ENCODE measurements at places on chromosomes 12 and 14. TPM values are rescaled to one million over a fixed set of nuclear protein-coding genes. Genes with fewer than 3 reads are reported as not detected.

- H3K36me3 ChIP-seq, result no peaks in the 10 kb centered on the region
- no peaks in the 10 kb centered on the region for H3K27me3 ChIP-seq
- DNase-seq, result no peak
- H3K4me3 ChIP-seq, result no peak overlapping the region
These were observed 54.9 kb downstream of the HECTD4 start for GRCh38 chr12:112327209-112327938.

GRCh38 chr12:111445726-111446581, 40.2 kb downstream of the SH2B3 start:
- no peaks in the 10 kb centered on the region for H3K27me3 ChIP-seq
- H3K4me3 ChIP-seq, result no peak overlapping the region
- H3K27ac ChIP-seq, result peak overlapping the region; percentile 50
- no peaks in the 10 kb centered on the region for H3K36me3 ChIP-seq
- peak; percentile 78 for DNase-seq
- peaks cover 23% of the 10 kb centered on the region for H3K4me1 ChIP-seq

GRCh38 chr12:52704464-52704863, 1.1 kb upstream of the KRT77 start:
- no peaks in the 10 kb centered on the region for H3K27me3 ChIP-seq
- H3K36me3 ChIP-seq, result no peaks in the 10 kb centered on the region
- H3K4me1 ChIP-seq, result no peaks in the 10 kb centered on the region
- no peak overlapping the region for H3K4me3 ChIP-seq
- H3K27ac ChIP-seq, result no peak overlapping the region

DNA sequence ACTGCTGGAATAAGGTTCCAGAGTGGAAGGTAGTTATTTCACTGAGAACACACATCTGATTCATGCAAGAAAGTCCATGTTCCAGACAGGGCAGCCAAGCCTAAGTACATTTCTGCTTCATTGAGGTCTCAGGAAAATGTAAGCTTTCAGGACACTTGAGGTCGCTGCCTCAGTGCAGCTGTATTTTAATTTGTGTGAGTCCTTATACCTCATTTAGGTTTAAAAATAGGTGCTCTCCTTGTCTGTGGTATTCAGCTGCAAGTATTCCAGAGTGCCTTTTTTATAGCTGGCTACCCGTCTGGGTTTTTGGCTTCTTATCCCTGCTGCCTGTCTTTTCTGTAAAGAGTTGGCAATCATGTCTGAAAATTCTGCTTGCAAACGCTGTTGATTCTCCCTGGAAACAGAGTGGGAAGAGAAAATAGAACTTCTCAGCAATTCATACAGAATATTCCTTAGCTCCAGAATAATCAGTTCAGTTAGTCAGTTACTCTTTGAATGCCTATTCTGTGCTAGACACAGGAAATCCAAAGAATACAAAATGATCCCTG, 45.3 kb upstream of the PLBD1 start:
- no peak for DNase-seq
- H3K27me3 ChIP-seq, result no peaks in the 10 kb centered on the region
- no peaks in the 10 kb centered on the region for H3K4me1 ChIP-seq
- H3K27ac ChIP-seq, result no peak overlapping the region

DNA sequence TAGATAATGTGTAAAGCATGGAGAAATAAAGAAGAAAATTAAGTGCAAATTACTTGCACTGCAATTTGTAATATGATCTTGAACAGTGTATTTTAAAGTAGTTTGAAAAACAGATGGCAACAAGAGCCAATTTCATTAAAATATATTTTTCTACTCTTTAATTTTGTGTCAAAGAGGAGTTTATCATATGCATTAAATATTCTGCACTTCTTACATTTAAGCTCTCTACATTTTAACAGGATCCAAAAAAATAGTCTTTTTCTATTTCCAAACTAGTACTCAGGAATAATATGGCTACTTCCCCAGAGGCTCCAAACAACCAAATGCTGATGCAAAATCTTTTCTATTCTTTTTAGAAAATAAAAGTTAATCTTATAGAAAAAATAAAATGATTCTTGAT, 1221.5 kb downstream of the FSCB start:
- no peaks in the 10 kb centered on the region for H3K27me3 ChIP-seq
- H3K4me3 ChIP-seq, result no peak overlapping the region
- no peaks in the 10 kb centered on the region for H3K36me3 ChIP-seq
- no peak for DNase-seq

- H3K4me1 ChIP-seq, result no peaks in the 10 kb centered on the region
- no peaks in the 10 kb centered on the region for H3K36me3 ChIP-seq
- H3K4me3 ChIP-seq, result no peak overlapping the region
- H3K27ac ChIP-seq, result no peak overlapping the region
- DNase-seq, result no peak
These were observed 14.0 kb upstream of the TESC start for GRCh38 chr12:117113231-117113630.

DNA sequence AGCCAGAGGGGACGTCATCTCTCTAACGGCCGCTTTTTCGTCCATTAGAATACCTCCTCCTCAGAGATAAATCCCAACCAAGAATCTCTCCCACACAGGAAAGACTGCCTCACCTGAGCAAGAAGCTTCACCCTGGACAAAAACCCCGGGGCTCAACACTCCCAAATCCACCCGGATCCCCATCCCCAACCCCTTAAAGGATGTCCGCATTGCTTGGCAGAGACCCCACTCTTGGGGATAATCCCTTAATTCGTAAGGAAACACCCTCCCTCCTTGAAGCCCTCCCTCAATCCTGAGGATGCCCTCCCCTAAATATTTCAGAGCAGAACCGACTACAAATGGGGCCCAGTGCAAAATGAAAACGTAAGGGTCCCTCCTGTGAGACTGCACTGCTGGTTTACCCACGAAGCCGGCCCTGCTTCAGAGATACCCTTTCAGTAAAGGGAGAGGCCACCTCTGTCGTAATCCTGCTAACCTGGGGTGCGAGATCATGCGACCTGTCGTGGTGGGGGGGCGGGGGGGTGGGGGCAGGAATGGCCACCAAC, 655 bp upstream of the DYNLL1 start:
- no peak for DNase-seq
- H3K27me3 ChIP-seq, result no peaks in the 10 kb centered on the region
- H3K27ac ChIP-seq, result no peak overlapping the region

GRCh38 chr14:49767270-49767570, 733 bp upstream of the KLHDC2 start:
- peak overlapping the region; percentile 99 for H3K27ac ChIP-seq
- no peak for DNase-seq
- no peaks in the 10 kb centered on the region for H3K36me3 ChIP-seq
- H3K4me1 ChIP-seq, result no peaks in the 10 kb centered on the region

DNA sequence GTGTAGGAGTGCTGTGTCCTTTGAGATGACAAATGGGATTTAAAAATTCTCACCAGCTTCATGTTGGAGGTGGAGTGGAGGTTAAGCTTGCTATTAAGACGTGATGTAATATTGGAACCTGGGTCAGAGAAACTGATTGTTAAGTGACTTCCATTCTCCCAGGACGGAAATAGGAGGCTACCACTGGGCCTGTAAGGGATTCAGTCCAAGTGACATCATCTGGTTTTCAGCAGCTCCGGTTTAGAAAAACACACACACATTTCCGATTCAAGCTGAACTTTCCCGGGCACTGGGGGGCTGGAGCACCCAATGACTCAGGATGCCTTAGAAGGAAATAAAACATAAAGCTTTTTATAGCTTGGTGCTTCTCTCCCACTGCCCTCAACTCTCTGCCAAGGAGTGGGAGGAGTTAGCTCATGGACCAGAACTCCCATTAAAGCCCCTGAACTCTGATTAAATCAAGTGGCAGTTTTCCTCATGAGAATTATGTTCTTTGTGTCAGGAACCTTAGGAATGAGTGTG, 12.4 kb downstream of the CALM1 start:
- H3K4me1 ChIP-seq, result no peaks in the 10 kb centered on the region
- H3K36me3 ChIP-seq, result peaks cover 8% of the 10 kb centered on the region
- DNase-seq, result peak; percentile 48
- peak overlapping the region; percentile 36 for H3K27ac ChIP-seq
- no peak overlapping the region for H3K4me3 ChIP-seq

- no peaks in the 10 kb centered on the region for H3K36me3 ChIP-seq
- no peaks in the 10 kb centered on the region for H3K27me3 ChIP-seq
- H3K4me1 ChIP-seq, result no peaks in the 10 kb centered on the region
These were observed 96.3 kb upstream of the NAV3 start for GRCh38 chr12:77734214-77734883.

DNA sequence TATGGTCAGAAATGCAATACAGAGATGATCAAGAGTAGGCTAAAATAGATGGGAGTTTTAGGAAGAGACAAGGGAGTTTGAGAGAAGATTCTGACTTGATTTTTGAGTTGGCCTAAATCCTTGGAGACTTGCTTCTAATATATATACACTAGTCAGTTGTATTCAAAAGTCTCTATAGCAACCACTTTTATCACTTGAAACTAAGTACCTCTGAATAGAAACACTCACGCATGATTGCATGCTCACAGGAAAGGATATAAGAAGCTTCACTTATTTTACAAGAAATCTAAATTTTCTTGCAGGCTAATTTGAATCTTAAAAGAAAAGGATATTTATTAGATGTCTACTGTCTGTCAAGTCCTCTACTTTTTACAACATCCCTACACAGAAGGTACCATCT, 316.8 kb downstream of the SNAPC1 start:
- no peak overlapping the region for H3K27ac ChIP-seq
- no peak overlapping the region for H3K4me3 ChIP-seq
- H3K36me3 ChIP-seq, result no peaks in the 10 kb centered on the region
- no peak for DNase-seq
- no peaks in the 10 kb centered on the region for H3K4me1 ChIP-seq
- no peaks in the 10 kb centered on the region for H3K27me3 ChIP-seq

DNA sequence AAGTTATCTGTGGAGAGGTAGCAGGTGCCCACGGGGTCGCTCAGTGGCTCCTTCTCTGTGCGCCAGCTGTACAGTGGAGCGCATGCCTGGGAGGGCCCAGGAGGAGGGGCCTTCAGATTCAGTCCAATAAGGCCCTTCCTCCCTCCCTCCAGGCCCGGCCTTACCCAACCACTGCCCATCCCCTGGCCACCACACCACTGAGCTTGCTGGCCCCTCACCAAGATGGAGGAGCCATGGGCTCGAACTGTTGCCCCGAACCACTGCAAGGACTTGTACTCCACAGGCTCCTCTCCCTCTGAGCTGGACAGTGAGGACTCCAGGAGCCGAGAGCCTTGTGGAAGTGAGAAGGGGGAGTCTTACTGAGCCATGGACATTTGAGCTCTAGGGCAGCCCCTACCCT, 9.8 kb downstream of the ITGA5 start:
- no peaks in the 10 kb centered on the region for H3K27me3 ChIP-seq
- no peak for DNase-seq
- peaks cover 29% of the 10 kb centered on the region for H3K4me1 ChIP-seq
- H3K4me3 ChIP-seq, result no peak overlapping the region
- peaks cover under 1% of the 10 kb centered on the region for H3K36me3 ChIP-seq

- no peak for DNase-seq
- H3K4me3 ChIP-seq, result no peak overlapping the region
- H3K27ac ChIP-seq, result no peak overlapping the region
- no peaks in the 10 kb centered on the region for H3K4me1 ChIP-seq
- no peaks in the 10 kb centered on the region for H3K27me3 ChIP-seq
These were observed 80.0 kb downstream of the DRAM1 start for GRCh38 chr12:101957252-101957959.

DNA sequence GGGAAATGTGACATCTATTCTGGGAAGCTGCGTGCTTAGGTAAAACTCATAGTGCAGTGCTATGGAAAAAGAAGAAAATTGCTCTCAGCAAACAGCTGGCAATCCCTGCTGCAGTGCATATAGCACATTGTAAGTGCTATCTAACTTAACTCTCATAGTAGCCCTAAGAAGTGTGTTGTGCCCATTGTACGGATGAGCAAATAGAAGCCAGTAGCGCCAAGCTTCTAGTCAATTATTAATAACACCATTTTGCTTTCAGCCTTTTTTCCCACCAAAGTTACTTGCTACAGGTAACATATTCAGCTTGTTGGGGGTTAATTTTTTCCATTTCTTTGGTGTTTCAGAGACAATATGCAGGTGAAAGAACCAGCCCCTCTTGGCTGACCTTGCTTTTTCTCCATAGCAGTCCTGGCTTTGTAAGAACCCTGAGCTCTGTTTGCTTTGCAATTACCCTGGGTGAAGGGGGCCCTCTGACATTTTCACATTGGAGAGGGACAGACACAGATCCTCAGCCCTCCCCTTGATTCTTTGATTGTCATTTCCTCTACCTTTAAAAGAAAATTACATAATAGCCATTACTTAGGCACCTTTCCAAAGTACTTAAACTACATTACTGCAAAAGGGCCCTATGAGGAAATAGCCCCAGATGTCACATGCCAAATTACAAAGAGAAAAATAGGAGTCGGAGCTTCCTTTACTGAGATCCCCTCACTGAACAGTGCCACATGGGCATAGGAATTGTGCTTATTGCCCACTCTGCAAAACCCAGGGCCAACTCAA, 576.2 kb upstream of the TBX3 start:
- no peak overlapping the region for H3K4me3 ChIP-seq
- H3K4me1 ChIP-seq, result peaks cover 5% of the 10 kb centered on the region
- no peaks in the 10 kb centered on the region for H3K27me3 ChIP-seq
- no peak for DNase-seq
- no peaks in the 10 kb centered on the region for H3K36me3 ChIP-seq
- H3K27ac ChIP-seq, result no peak overlapping the region

DNA sequence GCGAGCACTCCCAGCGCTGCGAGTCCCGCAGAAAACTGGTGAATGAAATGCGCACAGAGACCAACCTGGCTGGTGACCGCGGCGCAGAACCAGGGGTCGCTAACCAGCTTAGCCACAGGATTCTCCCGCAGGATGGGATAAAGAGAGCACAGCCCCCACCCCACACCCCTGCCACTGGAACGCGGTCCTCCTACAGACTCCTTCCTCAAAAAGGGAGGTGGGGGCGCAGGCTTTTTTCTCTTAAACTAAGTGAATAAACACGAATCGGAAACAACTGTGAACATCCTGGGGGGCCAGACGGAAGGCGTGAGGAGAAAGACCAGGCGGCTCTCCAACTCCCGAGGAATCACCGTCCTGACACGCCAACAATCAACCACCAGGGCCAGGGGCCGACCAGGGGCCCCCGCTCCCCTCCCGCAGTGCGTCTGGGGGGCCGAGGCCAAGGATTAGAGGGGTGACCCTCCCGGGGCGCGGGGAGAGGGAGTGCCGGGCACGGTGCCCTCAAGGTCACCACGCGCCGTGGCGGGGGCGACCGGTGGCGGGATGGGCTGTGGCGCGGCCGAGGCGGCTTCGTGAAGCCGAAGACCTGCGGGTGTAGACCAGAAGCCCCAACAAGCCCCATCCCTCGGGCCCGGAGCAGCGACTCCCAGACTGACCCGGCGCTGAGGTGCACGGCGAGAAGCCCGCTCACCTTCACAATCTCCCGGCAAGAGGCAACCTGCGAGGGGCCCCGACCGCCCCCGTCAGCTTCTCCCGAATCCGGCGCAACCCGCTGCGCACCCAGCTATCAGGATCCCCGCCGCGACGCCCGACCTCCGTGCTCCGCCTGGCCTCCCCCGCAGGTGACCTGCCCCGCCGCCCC, 704 bp downstream of the ATP2B1 start:
- DNase-seq, result peak; percentile 54
- H3K4me3 ChIP-seq, result peak overlapping the region; percentile 81
- no peaks in the 10 kb centered on the region for H3K36me3 ChIP-seq
- no peaks in the 10 kb centered on the region for H3K4me1 ChIP-seq
- H3K27ac ChIP-seq, result peak overlapping the region; percentile 99

The CD9 gene
- total RNA-seq, result 20.6 TPM

The GUCY2C gene
- not detected for total RNA-seq

The KRT6A gene
- total RNA-seq, result 1.2 TPM

The LRCOL1 gene
- 3.9 TPM for total RNA-seq

The KRT85 gene
- total RNA-seq, result not detected

The ACSM4 gene
- total RNA-seq, result not detected

The FOXN3 gene
- total RNA-seq, result 41.5 TPM

The C12orf50 gene
- not detected for total RNA-seq

The SLC5A8 gene
- not detected for total RNA-seq
